ENCODE measurements at places on chromosomes 2 and 18. TPM values are rescaled to one million over a fixed set of nuclear protein-coding genes. Genes with fewer than 3 reads are reported as not detected.

FAM110C gene
- total RNA-seq, result 1.4 TPM

GRCh38 chr2:45664635-45665261, 13.3 kb downstream of the PRKCE start:
- no peaks in the 10 kb centered on the region for H3K4me1 ChIP-seq
- no peaks in the 10 kb centered on the region for H3K36me3 ChIP-seq
- H3K4me3 ChIP-seq, result no peak overlapping the region
- no peaks in the 10 kb centered on the region for H3K27me3 ChIP-seq

GRCh38 chr18:22385718-22386117, 32.0 kb downstream of the CTAGE1 start:
- no peak for DNase-seq
- H3K27ac ChIP-seq, result no peak overlapping the region
- H3K4me1 ChIP-seq, result no peaks in the 10 kb centered on the region
- no peaks in the 10 kb centered on the region for H3K36me3 ChIP-seq
- H3K4me3 ChIP-seq, result no peak overlapping the region

DNA sequence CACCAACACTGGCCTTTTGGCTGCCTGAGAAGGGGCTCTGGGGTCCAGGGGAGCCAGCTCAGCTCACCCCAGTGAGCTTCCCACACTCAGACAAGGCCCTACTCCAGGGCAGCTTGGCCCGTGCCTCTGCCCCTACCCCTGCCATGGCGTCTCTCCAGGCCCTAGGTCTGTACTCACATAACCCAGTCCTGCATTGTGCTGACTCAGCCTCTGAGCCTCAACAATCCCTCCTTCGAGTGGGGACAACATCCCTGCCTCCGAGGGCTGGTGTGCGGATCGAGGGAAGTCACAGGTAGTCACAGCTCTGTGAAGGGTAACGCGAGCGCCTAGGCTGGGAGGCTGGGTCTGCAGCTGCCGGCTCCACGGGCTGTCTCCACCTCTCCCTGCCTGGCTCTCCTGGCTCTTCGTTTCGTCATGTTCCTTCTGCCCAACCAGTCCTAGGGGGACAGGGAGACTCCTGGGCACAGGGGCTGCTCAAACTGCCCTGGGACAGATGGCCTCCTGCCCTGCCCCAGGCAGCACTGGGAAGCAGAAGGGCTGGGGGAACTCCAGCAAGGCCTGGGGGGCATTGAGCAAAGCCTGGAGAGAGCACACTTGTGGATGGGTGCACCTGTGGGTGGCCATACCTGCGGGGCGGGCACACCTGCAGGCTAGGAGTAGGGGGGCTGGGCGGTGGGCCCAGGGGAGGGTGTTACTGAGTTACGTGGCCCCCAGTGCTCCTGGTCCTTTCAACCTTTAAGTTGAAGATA, 74.6 kb downstream of the RRM2 start:
- DNase-seq, result no peak
- H3K4me3 ChIP-seq, result no peak overlapping the region
- no peak overlapping the region for H3K27ac ChIP-seq
- peaks cover 10% of the 10 kb centered on the region for H3K36me3 ChIP-seq
- no peaks in the 10 kb centered on the region for H3K27me3 ChIP-seq

DNA sequence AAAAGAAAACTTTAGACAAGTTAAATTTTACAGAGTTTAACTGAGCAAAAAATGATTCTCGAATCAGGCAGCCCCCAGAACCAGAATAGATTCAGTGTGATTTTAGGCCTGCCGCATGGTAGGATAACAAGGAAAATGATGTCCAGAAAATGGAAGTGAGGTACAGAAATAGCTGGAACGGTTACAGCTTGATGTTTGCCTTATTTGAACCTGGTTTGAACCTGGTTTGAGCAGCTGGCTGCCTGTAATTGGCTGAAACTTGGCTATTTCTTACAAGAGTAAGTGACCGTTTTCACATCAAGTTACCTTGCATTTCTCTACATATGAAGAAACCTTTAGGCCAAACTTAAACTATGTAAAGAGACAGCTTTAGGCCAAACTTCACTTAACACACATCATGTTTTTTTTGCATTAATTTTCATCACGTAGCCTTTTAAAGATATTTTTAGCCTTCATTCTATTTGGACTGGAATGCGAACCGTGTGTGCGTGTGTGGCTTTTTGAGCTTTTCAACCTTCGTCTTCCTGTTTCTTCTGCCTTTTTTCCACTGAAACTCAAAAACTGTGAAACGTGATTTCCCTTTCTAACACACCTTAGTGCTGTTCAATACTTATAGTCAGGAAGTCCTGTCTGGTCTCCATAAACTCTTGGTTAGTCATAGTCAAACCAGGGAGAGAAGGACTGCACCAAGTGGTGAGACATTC, 4.5 kb upstream of the POLE4 start:
- no peaks in the 10 kb centered on the region for H3K36me3 ChIP-seq
- peaks cover 13% of the 10 kb centered on the region for H3K4me1 ChIP-seq
- no peaks in the 10 kb centered on the region for H3K27me3 ChIP-seq
- no peak overlapping the region for H3K4me3 ChIP-seq

- H3K4me3 ChIP-seq, result no peak overlapping the region
- no peaks in the 10 kb centered on the region for H3K36me3 ChIP-seq
- no peaks in the 10 kb centered on the region for H3K27me3 ChIP-seq
- H3K27ac ChIP-seq, result peak overlapping the region; percentile 69
- peak; percentile 91 for DNase-seq
Observed at GRCh38 chr2:136131961-136132824, 14.2 kb upstream of the CXCR4 start.

DNA sequence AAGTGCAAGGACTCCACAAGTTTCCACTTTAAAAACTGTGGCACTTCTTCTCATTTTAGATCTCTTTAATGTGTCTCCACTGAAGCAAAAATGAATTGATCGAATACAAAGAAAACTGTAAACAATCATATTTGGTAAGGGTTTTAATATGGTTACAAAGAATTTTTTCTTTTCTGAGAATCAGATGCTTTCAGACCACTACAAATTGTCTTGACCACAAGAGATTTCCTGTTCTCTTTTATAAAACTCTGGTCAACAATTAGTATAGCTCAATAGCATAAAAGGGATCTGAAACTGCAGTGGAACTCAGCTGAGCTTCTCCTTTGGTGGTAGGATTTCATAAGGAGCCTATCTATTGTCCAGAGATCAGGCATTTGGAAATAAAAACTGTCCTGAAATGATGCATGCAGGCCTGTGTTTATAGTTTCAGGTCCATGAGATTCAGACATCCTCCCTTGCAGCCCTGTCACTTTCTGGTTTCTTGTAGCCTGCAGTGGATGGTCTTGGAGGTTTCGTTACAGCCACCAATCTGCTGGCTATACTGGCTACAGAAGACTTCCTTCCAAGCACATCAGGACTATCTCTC, 120.0 kb downstream of the DOCK10 start:
- no peaks in the 10 kb centered on the region for H3K36me3 ChIP-seq
- DNase-seq, result no peak
- H3K27me3 ChIP-seq, result no peaks in the 10 kb centered on the region
- no peak overlapping the region for H3K4me3 ChIP-seq
- H3K27ac ChIP-seq, result peak overlapping the region; percentile 37

- H3K4me1 ChIP-seq, result peaks cover 2% of the 10 kb centered on the region
- no peaks in the 10 kb centered on the region for H3K36me3 ChIP-seq
- H3K27me3 ChIP-seq, result no peaks in the 10 kb centered on the region
- H3K4me3 ChIP-seq, result no peak overlapping the region
- DNase-seq, result no peak
Observed at GRCh38 chr18:8656232-8656631, 47.0 kb downstream of the RAB12 start.

- no peaks in the 10 kb centered on the region for H3K27me3 ChIP-seq
- no peaks in the 10 kb centered on the region for H3K4me1 ChIP-seq
- H3K27ac ChIP-seq, result no peak overlapping the region
- no peak overlapping the region for H3K4me3 ChIP-seq
- DNase-seq, result no peak
Observed at GRCh38 chr18:65487569-65487968, 263.2 kb upstream of the CDH7 start.
